MG63 (cell line): ENCODE measurements at places on chromosomes 3 and 15.

DNA sequence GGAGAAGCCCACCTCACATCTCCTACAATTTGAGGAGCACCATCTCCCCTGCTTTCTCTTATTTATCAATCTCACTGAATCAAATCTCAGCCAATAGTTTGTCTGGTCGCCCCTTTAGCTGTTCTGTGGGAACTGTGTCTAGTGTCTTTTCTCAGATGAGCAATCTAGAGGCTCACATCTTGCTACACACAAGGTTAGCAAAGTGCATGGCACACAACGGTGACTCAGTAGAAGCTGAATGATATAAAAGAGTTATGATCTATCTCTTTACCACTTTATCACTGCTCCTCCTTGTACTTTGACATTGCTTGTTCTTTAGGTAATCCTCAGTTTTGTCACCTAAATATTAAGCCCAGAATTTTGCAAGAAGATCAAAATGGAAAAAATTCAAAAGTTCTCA is 16.8 kb upstream of the COLQ start:
- no peak for DNase-seq

DNA sequence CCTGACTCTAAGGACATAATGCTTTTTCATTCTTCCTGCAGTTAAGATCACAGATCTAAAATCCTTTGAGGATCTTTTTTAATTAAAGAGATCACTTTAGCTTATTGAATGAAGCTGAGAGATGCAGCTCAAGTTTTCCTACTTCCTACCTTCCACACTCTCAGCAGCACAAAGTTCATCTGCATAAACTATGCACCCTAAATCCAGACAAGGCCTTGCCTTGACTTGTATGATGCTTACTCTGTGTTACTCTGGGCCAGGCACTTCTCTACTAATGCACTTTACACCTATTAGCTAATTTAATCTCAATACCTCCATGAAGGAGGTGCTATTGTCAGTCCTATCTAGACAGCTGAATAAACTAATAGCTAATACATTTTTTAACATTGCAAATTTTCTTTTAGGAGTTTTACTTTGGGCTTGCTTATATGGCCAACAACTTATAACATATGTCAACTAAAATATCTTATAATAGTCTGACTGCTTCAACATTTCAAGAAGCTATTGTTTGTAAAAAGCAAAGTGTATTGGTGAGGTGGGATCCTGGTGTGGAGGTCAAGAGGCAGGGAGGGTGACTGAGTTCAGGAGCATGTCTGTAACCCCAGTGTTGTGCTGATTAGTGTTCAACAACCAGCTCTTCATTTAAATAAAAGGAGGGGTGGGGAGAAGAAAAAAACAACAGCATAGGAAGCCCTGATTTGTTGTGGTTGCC is 172.4 kb upstream of the ATP11B start:
- no peak for DNase-seq

GRCh38 chr15:40085266-40085665 is 23.4 kb downstream of the BMF start:
- DNase-seq: no peak

DNA sequence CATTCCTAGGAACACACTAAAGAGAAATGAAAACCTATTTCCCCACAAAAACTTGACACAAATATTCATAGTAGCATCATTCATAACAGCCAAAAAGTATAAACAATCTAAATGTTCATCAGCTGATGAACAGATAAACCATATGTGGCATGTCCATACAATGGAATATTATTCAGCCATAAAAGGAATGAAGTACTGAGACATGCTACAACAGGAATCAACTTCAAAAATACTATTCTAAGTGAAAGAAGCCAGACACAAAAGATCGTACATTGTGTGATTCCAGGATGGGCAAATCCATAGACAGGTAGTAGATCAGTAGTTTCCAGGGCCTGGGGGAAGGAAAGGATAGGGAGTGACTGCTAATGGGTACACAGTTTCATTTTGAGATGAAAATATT is 118.0 kb downstream of the GSK3B start:
- no peak for DNase-seq

GRCh38 chr15:101500865-101501551 is 11.5 kb upstream of the PCSK6 start:
- DNase-seq: no peak

DNA sequence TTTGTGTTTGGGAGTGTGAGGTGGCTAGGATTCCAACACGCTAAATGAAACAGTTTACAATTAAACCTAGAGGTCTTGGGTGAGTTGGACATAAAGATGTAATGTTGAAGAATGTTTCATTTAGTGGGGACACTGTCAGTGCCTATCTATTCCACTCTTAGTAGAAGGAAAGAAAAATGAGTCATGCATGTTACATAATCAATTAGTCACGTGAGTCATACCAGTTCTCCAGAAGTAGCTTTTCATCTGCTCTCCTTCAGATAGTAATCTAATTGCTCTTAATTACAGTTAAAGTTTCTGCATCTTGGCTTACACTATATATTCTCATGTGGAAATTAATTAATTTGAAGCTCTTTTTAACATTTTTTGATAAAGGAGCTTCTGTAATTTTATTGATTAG is 115.7 kb upstream of the P2RY1 start:
- no peak for DNase-seq

GRCh38 chr3:40099871-40100270 is 209.6 kb upstream of the EIF1B start:
- DNase-seq: no peak

DNA sequence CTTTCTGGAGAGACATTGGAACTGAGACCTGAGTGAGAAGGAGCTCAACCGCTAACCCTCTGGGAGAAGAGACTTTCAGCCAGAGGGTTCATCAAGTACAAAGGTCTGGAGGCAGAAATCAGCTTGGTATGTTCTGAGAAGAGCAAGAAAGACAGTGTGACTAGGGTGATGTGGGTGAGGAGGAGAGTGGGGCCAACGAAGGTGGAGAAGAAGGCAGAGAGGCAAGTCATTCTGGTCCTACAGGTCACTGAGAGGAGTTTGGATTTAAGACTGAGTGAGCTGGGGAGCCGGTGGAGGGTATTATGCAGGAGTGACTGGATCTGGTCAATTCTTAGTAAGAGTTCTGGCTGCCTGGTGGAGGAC is 12.2 kb downstream of the XIRP1 start:
- no peak for DNase-seq

GRCh38 chr3:152283492-152284381 is 15.0 kb downstream of the MBNL1 start:
- DNase-seq: no peak

GRCh38 chr15:101237251-101237650 is 14.6 kb downstream of the CHSY1 start:
- no peak for DNase-seq

DNA sequence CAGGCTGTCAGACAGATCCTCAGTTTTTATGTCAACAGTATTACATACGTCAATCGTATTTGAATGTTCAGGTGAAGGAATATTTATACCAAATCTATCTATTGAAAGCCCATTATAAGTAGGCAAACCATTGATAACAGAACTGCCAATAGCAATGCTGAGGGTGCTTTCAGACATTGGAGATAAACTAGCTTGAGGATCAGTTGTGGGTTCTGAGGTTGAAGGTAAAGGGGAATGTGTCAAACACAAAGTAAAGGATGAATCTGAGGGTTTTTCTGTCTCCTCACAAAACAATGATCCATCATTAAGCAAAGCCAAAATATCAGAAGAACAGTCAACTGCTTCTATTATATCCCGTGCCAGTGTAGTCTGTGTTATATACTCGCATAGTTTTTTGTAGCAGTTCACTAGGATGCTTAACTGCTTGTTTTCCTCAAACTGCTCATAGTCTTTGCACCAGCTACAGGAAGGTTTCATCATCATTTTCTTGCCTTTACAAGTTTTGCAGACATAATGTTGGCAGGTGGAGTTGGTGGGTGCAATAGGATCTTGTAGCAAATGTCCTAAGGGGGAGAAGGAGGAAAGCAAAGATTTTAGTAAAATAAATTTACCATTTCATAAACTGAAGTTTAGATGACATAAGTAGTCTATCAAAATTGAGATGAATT is 43.8 kb downstream of the MSL2 start:
- no peak for DNase-seq

DNA sequence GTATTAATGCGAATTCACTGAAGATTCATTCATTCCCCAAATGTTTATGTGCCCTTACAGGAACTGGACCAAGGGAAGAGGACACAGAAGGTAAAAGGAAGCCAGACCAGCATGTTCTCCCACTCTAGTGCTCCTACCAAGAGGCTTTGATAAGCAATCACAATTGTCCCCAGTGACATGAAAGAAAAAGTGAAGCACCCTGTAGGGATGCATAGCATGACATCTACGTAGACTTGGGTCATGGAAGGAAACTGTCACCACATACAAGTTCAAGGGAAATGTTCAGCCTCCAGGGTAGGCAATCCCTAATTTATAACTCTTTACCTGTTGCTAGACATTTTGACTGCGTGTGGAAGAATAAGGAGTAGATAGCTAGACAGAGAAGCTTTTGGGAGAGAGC is 348.6 kb upstream of the MCTP2 start:
- no peak for DNase-seq

GRCh38 chr3:49799761-49800160 is at the start of gene CDHR4:
Gene CDHR4 (minus strand): TSS chr3:49799873. CDS start chr3:49799812, 61 bp downstream.
- peak; percentile 81 for DNase-seq

- DNase-seq: peak; percentile 21
Measured at GRCh38 chr3:10983219-10983916, 9.2 kb upstream of the SLC6A1 start.

GRCh38 chr3:46936733-46937250 is 39.8 kb downstream of the CCDC12 start:
- DNase-seq: no peak

GRCh38 chr3:159443266-159443665 is 545.4 kb upstream of the IL12A start:
- peak; percentile 65 for DNase-seq

DNA sequence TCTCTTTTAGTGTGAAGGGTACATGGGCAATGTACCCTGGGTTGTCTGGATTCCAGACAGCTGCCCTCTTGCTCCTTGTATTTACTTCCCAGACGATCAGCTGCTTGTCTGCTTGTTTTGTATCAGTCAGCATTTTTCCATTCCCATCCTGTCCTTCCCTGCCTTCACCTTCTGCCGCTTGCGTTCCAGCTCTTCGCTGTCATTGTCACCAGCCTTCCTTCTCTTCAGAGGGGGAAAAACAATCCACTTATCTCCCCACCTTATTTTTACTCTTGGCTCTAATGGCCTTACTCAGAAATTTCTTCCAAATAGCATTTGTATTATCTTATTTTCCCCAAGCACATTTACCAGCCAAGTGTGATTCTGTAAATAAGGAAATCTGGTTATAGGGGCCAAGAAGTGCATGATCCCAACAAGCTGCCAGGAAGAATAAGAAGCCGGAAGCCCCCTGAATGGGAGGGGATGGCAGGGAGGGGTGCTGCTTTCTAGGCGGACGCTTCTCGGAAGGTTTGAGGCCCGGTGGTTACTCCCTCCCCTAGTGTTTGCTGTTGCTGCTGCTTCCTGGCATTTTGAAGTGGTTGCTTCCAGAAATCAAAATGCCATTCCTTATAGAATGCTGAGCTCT is 497.6 kb downstream of the NTRK3 start:
- DNase-seq: no peak

- DNase-seq: peak; percentile 47
Measured at GRCh38 chr3:27521179-27521871, 37.1 kb upstream of the SLC4A7 start.

- no peak for DNase-seq
Measured at GRCh38 chr3:122941228-122942206, 86.0 kb downstream of the SEMA5B start.

- no peak for DNase-seq
Measured at GRCh38 chr15:36529296-36530011, 50.0 kb upstream of the CDIN1 start.

DNA sequence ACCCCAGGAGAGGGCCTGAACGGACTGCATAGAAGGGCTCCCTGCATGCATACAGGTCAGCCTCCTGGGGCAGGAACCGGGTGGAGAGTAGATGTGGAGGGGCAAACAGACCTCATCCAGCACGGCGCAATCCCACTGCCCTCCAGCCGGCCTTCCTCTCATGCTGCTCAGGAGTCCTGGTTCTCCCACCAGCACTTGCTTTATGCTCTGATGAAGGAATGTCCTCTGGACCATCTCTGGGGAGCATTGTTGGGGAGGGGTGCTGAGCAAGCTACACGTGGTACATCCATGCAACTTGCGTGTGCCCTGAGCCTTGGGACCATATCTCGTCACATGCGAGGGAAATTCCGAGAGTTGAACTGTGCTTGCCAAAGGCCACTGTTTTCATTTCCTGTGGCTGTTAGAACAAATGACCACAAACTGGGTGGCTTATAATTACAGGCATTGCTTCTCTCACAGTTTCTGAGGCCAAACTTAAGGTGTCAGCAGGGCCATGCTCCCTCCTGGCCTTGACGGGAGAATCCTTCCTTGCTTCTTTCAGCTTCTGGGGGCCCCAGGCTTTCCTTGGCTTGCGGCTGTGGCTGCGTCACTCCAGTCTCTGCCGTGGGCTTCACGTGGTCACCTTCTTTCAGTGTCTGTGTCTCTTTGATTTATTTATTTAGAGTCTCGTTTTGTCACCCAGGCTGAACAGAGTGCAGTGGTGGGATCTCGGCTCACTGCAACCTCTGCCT is 12.2 kb downstream of the SELENOS start:
- no peak for DNase-seq

GRCh38 chr3:111577798-111578685 is 17.1 kb downstream of the ZBED2 start:
- DNase-seq: no peak

- no peak for DNase-seq
Measured at GRCh38 chr3:2945121-2945520, 165.1 kb downstream of the IL5RA start.

GRCh38 chr3:119235151-119235550 is 5.5 kb downstream of the B4GALT4 start:
- DNase-seq: no peak

DNA sequence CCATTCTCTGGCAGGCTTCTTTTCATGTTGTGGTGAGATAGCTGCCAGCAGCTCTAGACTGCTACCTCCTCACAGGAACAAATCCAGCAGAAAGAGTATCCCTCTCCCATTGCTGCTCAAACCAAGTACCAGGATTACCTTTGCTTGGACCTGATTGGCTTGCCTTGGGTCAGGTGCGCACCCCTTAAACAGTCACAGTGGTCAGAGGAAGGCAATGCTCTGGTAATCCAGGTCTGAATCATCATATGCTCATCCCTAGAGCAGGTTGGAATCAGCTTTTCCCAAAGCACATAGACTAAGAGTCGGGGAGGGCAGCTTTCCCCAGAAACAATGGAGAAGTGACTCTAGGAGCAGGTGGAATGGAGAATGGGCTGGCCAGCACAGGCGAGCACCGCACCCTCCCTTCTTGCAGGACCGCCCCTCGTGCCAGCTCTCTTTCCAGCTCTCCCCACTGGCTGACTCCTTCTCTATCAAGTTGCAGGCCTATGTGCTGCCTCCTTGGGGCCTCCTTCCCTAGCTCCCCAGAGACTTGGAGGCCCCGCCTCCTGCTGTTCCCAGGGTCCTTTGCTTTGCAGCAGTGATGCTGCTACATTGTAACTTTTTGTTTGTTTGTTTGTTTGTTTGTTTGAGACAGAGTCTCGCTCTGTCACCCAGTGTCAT is 29.9 kb upstream of the ADPGK start:
- no peak for DNase-seq
